ENCODE measurements at places on chromosomes 7 and 10. TPM values are rescaled to one million over a fixed set of nuclear protein-coding genes. Genes with fewer than 3 reads are reported as not detected.

EBLN1 gene
- total RNA-seq = not detected

SEMA3E gene
- 3.1 TPM for total RNA-seq

PTPN20 gene
- total RNA-seq = 3.0 TPM

CFTR gene
- total RNA-seq = 1.3 TPM

FAM13C gene
- 74.0 TPM for total RNA-seq

PLAU gene
- 37.8 TPM for total RNA-seq

ELN gene
- total RNA-seq = 208 TPM

AGBL3 gene
- total RNA-seq = 0.62 TPM

CCL24 gene
- total RNA-seq = not detected

CXCL12 gene
- 121 TPM for total RNA-seq

MMS19 gene
- 127 TPM for total RNA-seq

EPO gene
- not detected for total RNA-seq

NEUROD6 gene
- total RNA-seq = 0.21 TPM

RARRES2 gene
- 35.5 TPM for total RNA-seq

SPDYE11 gene
- not detected for total RNA-seq

SMARCD3 gene
- 72.5 TPM for total RNA-seq

NUTM2E gene
- total RNA-seq = 0.41 TPM

TRIM74 gene
- total RNA-seq = 1.7 TPM

CYP3A4 gene
- not detected for total RNA-seq

ADCYAP1R1 gene
- total RNA-seq = 8.3 TPM

JCAD gene
- 26.1 TPM for total RNA-seq

ELMO1 gene
- total RNA-seq = 59.9 TPM

TMEM273 gene
- 8.7 TPM for total RNA-seq

A1CF gene
- not detected for total RNA-seq
